Nephron progenitor cell (in vitro differentiated cells): ENCODE measurements at places on chromosomes 7 and 10.

DNA sequence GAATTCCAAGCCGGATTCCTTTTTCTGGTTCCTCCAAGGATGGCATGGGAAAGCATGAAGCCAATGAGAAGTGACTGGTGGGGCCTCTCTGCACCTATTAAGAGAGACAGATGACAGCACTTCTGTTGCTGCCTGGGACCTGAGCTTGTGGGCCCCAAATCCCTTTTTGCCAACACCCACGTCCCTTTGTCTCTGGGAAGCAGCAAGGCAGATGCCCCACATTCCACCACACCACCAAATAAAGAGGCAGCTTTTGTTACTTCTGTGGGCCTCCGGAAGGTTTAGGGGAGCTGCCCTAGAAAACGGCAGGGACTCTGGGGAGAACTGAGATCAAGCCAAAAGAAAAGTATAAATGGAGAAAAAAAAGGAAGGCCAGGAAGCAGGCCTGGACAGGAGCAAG, 3.4 kb downstream of the CCDC136 start:
- no peak for DNase-seq

- DNase-seq, result no peak
These were observed 85.3 kb downstream of the LARP4B start for GRCh38 chr10:846126-846685.

GRCh38 chr7:108037741-108038140, 34.8 kb upstream of the LAMB1 start:
- no peak for DNase-seq

GRCh38 chr10:12796401-12797160, 204.9 kb downstream of the CCDC3 start:
- DNase-seq, result no peak

GRCh38 chr10:35691522-35692236, 49.6 kb upstream of the FZD8 start:
- DNase-seq, result no peak

DNA sequence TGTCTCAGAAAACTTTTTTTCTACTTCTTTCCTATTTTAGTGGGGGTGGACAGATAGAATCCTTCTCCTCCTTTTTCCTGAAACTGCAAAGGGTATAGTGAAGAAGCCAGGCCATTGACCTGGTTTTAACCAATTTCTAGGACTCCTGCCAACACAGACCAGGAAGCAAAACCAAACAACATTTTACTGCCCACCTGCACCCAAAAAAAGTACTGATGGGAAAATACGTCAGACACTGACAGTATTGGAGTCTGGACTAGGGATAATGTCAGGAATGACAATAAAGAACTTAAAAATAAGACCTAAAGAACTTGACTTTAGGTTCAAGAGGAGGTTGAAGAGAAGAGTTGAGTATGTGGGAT, 5.0 kb upstream of the STEAP4 start:
- no peak for DNase-seq

- no peak for DNase-seq
These were observed 85.2 kb upstream of the NPVF start for GRCh38 chr7:25313526-25313925.

GRCh38 chr10:102796407-102797176, 40.6 kb downstream of the CYP17A1 start:
- no peak for DNase-seq

- peak; percentile 36 for DNase-seq
These were observed 648.0 kb upstream of the IGFBP3 start for GRCh38 chr7:46569133-46569465.

DNA sequence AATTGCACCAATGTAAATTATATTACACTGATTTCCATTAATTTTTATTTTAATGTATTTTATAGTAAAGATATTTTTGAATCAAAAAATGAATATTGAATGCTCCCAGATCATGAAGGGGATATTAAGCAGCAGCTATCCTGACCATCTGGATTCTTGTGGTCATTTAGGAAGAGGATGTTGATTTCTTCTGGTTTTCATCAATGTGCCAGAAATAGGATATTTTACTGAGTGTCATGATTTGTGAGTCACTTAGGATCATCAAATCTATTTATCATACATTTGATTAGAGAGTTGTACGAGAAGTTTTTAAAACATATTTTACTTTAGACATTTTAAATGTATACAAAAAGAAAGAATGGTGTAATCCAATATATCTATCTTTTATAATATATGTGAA, 366.3 kb upstream of the CHRM2 start:
- no peak for DNase-seq

DNA sequence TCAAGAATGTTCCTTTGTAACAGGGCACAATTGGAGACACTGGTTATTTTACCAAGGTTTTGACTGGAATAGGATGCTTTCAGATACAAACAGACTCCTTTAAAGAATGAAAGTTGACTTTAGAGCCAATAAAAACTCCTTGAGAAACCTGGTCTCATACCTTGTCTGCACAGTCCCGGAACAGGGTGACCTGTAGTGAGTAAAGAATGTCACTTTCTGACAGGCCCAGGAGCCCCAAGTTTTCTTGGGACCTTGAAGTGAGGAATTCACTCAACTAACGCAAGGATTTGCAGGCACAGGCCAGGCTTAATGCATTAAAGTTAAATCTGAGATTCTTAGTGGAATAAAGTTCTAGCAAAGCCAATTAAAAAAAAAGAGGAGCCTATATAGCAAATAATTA, 11.5 kb upstream of the GARS1 start:
- DNase-seq, result no peak

- peak; percentile 68 for DNase-seq
These were observed 734.7 kb downstream of the KCNMA1 start for GRCh38 chr10:76902949-76903348.

DNA sequence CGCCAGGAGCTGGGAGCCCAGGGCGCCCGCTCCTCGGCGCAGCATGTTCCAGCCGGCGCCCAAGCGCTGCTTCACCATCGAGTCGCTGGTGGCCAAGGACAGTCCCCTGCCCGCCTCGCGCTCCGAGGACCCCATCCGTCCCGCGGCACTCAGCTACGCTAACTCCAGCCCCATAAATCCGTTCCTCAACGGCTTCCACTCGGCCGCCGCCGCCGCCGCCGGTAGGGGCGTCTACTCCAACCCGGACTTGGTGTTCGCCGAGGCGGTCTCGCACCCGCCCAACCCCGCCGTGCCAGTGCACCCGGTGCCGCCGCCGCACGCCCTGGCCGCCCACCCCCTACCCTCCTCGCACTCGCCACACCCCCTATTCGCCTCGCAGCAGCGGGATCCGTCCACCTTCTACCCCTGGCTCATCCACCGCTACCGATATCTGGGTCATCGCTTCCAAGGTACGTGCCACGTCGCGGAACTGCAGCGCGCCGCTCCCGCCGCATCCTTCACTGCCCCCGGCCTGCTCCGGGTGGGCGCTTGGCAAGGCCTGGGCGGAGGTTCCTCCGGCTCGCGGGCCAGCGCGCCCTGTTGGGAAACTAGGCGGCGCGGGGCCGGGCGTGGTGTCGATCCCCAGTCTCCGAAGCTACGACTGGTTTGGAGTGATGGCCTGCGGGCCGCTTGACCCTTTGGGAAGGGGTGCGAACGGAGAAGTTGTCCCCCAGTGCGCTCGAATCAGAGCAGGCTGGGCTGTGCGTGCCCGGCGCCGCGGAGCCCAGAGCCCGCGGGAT, 868 bp downstream of the EMX2 start:
- peak; percentile 77 for DNase-seq

GRCh38 chr10:129450391-129450790, 16.6 kb upstream of the MGMT start:
- no peak for DNase-seq

DNA sequence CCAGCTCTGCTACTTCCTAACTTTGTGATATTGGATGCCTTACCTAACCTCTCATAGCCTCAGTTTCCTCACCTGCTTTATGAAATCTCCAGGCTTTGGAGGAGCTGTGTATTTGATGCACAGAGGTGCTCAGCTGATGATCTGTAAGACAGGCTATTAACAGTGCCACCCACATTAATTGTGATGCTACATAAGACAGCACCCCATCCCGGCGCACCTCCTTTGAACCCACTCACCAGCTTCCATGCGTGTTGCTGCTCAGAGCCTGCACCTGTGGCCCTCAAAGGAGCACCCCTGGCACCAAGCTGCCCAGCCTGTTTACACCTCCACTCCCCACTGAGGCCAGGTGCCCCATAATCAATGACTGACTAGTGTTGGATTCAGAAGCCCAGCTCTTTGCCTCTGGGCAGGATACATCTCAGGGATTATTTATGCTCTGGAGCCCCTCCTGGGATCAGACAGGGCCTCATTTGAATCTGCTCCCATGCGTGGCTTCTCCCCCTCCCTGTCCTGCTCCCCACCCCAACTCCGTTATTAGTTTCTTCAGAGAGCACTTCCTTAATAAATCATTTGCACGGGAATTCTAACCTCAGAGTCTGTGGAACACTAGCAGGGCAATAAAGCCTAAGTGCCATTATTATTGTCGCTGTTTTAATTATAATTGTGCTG, 87.7 kb downstream of the GFRA1 start:
- no peak for DNase-seq
